Endothelial cell (in vitro differentiated cells): ENCODE measurements at places on chromosomes 1 and 21.

- DNase-seq: no peak
Observed at GRCh38 chr1:93842750-93843500, 36.1 kb downstream of the DNTTIP2 start.

DNA sequence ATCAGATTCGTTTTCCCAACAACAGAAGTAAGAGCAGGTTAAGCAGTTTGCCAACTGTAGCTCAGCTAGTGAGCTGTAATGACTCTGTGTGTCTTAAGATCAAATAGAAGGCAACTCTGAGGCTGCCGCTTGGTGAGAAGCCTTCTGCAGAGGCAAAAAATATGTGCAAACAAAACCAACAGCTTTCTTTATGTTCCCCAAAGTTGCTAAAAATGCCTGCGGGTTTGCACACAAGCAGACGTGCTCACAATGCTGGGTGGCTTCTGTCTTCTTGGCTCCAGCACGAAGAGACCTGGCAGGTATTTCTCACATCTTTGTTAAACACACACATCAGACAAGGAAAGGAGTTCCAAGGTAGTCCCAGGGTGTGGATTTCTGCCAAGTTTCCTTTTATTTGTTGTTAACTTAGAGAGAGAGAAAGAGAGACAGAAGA, 158.9 kb upstream of the JUN start:
- no peak for DNase-seq

DNA sequence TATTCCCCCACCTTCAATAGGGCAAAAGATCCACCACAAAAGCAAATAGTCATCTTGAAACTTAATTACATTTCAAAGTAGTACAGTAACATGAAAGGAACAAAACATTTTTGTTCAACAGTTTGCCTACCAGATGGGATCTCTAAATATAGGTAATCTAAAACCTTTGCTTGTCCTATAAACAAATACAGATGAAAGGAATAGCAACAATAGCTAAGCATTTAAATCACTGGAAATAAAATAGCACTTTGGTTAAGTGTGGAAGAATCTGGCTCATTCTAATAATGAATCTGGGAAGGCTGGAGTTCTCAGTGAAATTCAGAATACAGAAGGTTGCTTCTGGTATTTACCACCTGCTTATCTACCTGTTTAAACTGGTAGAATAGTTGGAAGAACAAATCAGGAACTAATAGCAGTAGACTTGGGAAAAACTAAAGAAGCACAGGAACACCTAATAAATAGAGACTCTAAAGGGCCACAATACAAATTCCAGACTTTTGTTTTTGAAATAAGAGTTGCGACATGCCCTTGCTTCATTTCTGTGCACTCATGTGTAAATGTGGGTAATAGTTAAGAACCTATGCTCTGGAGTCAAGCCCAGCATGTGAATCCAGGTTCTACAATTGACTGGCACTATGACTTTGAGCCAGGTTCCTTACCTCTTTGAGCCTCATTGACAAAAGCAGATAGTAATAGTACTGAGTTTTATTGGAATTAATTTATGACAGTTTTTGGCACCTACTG, 2.3 kb upstream of the LYPLAL1 start:
- DNase-seq: no peak

- DNase-seq: no peak
Observed at GRCh38 chr21:43194303-43195120, 25.7 kb downstream of the CRYAA start.
